ENCODE measurements at places on chromosomes 5 and 9. TPM values are rescaled to one million over a fixed set of nuclear protein-coding genes. Genes with fewer than 3 reads are reported as not detected.

The ZNF454 gene
- total RNA-seq, result 0.96 TPM

The HSD17B3 gene
- not detected for total RNA-seq

The MYO10 gene
- total RNA-seq, result 104 TPM

The PTPN3 gene
- 2.3 TPM for total RNA-seq

The RGS3 gene
- 51.6 TPM for total RNA-seq

The CYSTM1 gene
- 16.9 TPM for total RNA-seq

The SRD5A1 gene
- total RNA-seq, result 7.6 TPM

The SMIM33 gene
- under 0.01 TPM for total RNA-seq

The FGF1 gene
- 9.6 TPM for total RNA-seq

The PHF2 gene
- 10.0 TPM for total RNA-seq

The SH3TC2 gene
- total RNA-seq, result 4.4 TPM

The SPAAR gene
- 5.0 TPM for total RNA-seq

The SHISAL2B gene
- total RNA-seq, result not detected

The MOB3B gene
- under 0.01 TPM for total RNA-seq

The NEURL1B gene
- total RNA-seq, result 5.1 TPM

The AQP3 gene
- 0.85 TPM for total RNA-seq
